ENCODE measurements at places on chromosomes 12 and 14.
A peak's percentile ranks its signal among the peaks of the same experiment; 100 is the strongest.

GRCh38 chr12:80559766-80560165 is 115.7 kb downstream of the PTPRQ start:
- no peak for DNase-seq
- no peaks in the 10 kb centered on the region for H3K4me1 ChIP-seq
- H3K27ac ChIP-seq: no peak overlapping the region
- H3K36me3 ChIP-seq: no peaks in the 10 kb centered on the region
- no peak overlapping the region for H3K4me3 ChIP-seq

DNA sequence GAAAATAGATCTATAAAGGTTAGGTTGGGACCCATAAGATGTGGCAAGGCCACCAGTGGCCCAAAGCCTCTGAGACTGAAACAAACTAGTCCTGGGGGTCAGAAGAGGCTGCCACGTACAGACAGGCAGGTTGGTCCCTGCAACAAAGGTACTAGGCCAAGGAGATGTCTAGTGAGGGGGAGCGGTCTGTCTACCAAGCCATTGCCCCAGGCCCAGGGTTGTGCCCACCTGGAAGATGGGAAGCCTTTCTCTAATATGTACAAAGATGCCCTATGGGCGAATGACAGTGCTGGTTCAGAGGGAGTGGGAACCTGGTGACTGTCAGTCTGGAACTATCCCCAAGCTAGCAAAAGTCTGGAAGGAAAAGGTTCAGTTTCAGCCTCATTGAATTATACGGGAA is 233.2 kb downstream of the RBM19 start:
- no peak overlapping the region for H3K27ac ChIP-seq
- no peaks in the 10 kb centered on the region for H3K27me3 ChIP-seq
- no peaks in the 10 kb centered on the region for H3K36me3 ChIP-seq
- H3K4me3 ChIP-seq: no peak overlapping the region
- DNase-seq: no peak
- no peaks in the 10 kb centered on the region for H3K4me1 ChIP-seq

- peak overlapping the region; percentile 44 for H3K27ac ChIP-seq
- no peaks in the 10 kb centered on the region for H3K27me3 ChIP-seq
- peaks cover 28% of the 10 kb centered on the region for H3K4me1 ChIP-seq
- peaks cover 6% of the 10 kb centered on the region for H3K36me3 ChIP-seq
- H3K4me3 ChIP-seq: no peak overlapping the region
Measured at GRCh38 chr14:64410084-64410774, 22.1 kb downstream of the MTHFD1 start.

- H3K27me3 ChIP-seq: peaks cover 34% of the 10 kb centered on the region
- no peak overlapping the region for H3K4me3 ChIP-seq
- no peaks in the 10 kb centered on the region for H3K36me3 ChIP-seq
- no peak for DNase-seq
- H3K4me1 ChIP-seq: no peaks in the 10 kb centered on the region
- H3K27ac ChIP-seq: no peak overlapping the region
Measured at GRCh38 chr12:51653431-51653830, 62.4 kb downstream of the SCN8A start.
